CD8-positive, alpha-beta T cell (primary cell): ENCODE measurements at places on chromosomes 3 and 15.

DNA sequence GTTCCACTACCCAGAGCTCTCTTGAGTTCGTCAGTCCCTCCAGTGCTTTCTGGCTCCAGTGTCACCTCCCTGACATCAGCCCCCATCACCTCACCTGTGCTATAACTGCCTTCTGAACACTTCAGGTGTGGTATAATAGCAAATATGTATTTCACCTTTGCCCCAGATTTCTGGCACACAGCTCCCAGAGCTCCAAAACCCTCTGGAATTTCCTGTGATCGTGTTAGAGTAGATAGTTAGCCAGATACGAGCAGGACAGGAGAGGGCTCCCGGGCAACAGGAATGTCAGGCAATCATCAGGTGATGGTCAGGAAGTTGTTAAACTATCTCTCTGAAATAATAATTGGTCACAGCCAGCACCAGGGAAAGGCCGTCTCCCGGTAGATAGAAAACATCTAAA is 22.6 kb upstream of the LIMD1 start:
- DNase-seq = no peak

DNA sequence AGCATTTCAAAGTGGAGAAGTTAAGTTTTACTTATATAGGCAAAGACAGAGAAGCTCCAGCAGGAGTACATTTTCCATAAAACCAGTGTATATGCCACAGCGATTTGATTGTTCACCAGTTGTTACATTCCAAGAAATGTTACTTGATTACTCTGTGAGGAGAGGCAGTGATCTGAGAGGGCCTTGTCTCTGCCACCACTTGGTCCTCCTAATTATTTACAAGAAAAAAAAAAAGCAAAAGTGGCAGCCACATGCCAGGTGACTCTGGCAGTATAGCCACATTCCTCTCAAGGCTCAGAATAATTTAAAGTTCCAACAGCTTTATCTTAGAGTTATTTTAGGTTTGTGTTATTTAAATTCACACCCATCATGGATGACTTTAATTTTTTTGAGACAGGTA is 1077.8 kb downstream of the ZPLD1 start:
- DNase-seq = no peak

DNA sequence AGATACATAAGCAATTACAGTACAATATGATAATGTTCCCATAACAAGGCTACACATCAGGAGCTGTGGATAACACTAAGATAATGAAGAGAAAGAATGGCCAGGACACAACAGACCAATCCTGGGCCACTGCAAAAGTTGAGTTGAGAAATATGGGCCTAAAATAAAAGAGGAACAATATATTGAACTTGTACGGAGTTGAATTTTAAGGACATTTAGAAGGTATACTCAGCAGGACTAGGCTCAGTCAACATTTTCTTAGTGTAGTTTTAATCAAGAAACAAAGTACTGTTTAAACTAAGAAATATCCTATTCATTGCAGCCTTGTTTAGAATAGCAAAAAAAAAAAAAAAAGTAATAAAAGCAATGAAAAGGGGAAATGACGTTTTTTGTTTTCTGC is 24.3 kb downstream of the HERC1 start:
- no peak for DNase-seq

DNA sequence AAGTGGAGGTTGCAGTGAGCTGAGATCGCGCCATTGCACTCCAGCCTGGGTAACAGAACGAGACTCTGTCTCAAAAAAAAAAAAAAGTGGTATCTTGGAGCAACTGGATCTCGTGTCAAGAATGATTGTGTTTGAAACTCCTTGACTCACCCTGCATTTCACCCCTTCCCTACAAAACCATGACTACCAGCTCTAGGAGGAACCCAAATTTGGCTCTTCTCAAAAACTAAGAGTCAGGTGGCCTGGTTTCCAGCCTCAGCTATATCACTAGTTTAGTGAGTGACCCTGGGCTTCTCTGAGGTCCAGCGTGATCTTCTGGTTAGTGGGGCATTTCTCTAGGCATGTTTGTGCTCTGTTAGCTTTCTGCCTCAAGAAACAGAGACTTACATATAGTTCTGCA is 222.1 kb downstream of the FAM43A start:
- DNase-seq = no peak

- peak; percentile 25 for DNase-seq
Measured at GRCh38 chr15:96345560-96346399, 15.3 kb downstream of the NR2F2 start.

- DNase-seq = no peak
Measured at GRCh38 chr3:186932281-186933181, 2.2 kb downstream of the ST6GAL1 start.

DNA sequence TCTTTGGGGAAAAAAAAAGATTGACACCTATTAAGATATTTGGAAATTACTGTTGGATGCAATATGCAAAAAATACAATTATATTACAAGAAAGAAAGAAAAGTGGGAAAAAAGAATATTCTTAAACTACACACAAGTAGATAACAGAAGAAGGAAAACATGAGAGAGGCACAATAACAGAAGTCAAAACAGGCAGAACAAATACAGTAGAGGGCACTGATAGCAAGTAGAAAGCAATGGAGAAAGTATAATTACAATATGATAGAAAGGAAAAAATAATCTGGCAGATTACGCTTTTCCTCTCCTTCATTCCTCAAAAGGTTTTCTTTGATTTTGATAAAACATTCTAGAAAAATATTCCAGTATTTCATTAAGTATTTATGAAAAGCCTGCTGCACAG is 72.1 kb downstream of the ADAM10 start:
- no peak for DNase-seq

DNA sequence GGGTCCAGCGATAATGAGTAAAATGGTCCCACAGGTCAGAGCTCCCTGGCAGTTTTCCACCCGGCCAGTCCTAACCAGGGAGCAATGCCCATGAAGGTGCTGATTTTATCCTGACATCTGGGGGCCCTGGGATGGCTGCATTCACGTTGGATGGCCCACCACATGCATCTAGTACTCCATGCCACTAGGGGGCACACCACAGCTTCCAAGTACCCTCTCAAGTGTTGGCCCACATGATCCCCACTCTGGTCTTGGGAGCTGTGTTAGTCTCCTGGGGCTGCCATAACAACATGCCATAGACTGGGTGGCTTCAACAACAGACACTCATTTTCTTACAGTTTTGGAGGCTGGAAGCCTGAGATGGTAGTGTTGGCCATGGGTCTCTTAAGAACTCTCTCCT is 225.5 kb downstream of the SLCO3A1 start:
- DNase-seq = no peak

DNA sequence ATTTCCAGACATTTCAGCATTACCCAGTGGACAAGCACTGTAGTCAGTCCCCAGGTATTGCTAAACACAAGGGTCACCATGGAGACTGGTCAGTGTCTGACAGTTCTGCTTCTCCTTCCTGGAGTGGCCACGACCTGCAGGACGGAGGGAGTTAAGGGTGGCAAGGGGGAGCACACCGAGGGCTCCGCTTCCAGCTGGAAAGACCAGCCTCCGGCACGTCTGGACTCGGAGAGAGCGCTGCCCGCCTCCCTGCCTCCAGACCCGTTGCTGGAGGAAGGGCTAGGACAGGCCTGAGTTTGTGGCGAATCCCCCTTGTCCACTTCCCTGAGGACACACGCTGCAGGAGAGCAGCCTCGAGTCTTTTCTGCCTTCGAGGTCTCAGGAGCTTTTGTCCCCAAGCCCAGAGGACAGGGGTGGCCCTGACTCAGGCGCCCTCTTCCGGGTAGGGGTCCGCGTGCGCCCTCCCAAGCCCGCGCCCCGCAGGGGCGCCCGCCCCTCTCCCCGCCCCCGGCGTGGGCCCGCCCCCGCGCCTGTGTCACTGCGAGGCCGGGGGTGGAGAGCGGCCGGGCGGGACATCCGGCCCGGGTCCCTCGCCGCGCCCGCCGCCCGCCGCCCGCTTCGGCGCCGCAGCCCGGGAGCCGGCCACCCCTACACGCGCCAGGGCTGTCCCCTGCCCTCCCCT is at the start of gene CHST14:
Gene CHST14, plus strand, starts transcription at position 562 of the 682 bp plus-strand sequence. CDS start 230 bp downstream, outside the sequence.
- DNase-seq = peak; percentile 55

DNA sequence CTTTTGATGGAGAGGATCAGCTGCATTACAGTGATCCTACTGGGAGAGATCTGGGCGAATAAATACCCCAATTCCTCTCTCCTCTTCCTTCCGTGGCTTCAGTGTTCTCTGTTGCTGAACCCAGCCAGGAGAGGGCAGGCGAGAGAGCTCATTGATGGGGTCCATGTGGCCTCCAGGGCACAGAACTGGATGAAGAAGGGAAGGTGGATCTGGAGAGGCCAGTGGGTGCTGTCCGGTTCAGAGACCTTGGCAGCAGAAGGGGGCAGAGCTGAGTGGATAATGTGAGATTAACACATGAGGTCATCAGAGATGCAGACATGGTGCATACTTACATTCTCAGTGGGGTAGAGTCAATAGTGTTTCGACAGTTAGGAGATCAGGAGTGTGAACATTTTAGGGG is 193.6 kb downstream of the CLSTN2 start:
- DNase-seq = no peak

GRCh38 chr3:34008191-34008590 is 209.8 kb downstream of the PDCD6IP start:
- DNase-seq = no peak

GRCh38 chr3:17579289-17580031 is 163.0 kb downstream of the TBC1D5 start:
- DNase-seq = no peak
